ENCODE measurements at places on chromosomes 16 and 17.

- DNase-seq: no peak
These were observed 49.8 kb downstream of the IRX3 start for GRCh38 chr16:54236773-54237172.

DNA sequence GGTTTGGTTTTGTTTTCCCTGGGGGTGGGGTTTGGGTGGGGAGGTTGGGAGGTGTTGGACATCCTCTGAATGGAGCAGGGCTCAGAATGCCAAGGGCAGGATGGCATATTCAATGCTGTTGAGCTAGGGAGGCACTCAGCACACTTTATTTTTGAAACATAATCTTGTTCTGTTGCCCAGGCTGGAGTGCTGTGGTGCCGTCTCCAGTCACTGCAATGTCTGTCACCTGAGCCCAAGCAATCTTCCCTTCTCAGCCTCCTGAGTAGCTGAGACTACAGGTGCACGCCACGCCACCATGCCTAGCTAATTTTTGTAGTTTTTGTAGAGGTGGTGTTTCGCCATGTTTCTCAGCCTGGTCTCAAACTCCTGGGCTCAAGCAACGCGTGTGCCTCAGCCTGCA, 186.1 kb downstream of the RPTOR start:
- DNase-seq: no peak

DNA sequence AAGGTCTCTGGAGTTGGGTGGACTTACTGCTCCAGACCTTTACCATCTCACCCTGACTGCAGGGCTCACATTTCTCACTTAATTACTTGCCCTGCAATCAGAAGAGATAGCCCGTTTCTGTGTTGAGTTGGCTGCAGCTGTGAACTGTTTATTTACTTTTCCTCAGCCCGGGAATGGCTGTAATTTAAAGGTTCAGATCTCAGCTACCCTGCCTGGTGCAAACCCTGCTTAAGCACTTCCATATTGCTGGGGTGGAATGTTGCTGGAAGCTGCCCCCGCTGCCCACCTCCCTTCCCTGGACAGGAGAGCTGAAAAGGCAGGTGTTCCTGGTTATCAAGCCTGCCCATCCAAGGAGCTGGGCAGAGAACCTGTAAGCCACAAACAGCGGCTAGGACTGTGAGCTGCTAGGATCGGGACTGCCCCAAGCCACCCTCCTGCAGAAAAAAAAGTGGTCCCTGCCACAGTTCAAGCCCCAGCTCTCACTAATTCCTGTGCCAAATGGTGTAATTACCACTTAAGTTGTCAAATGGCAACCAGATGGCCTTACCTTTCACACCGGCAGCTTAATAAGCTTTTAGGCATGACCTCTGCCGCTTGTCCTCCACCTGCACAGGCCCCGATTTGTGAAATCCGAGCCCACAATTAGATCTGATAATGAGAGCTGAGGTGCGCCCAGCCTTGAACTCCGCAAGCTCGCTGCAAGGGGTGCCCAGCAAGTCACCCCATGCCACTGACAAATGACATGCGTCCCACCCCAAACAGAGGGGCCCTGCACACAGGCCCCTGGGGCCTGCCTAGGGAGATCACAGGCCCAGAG, 269.8 kb downstream of the C16orf95 start:
- DNase-seq: peak; percentile 39

DNA sequence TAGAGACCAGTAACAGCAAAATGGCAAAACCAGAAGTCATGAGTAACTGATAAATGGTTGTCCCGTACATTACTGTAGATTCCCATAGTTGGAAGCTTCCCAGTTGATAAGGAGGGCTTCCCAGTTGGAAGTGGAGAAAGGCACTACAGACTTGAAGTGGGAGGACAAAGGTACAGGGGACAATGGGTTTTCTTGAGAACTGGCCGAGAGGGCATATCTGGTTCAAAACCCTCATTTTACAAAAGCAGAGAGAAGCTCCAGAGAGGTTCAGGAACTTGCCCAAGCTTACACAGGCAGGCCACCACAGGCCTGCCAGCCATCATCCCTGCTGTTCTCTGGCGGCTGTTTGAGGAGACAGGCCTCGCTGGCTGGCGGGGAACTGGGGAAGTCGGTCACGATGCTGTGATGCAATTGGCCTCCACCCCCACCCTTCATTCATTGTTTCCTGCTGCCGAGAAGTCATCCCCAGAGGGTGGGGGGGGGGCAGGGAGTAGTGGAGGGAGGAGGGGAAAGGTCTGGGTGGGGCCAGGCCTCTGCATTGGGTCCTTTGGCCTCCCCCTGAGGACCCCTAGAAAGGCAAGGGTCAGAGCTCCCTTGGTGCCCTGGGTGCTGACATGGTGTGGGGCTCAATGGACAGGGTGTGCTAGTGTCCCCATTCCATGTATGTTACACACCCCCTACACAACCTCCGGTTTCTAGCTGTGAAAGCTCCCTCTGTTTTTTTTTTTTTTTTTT, 3.0 kb downstream of the UBALD2 start:
- DNase-seq: peak; percentile 67

GRCh38 chr16:58110571-58111301, 18.4 kb downstream of the CFAP20 start:
- DNase-seq: no peak

GRCh38 chr17:38430316-38430715, 2.1 kb downstream of the ARHGAP23 start:
- DNase-seq: peak; percentile 44

DNA sequence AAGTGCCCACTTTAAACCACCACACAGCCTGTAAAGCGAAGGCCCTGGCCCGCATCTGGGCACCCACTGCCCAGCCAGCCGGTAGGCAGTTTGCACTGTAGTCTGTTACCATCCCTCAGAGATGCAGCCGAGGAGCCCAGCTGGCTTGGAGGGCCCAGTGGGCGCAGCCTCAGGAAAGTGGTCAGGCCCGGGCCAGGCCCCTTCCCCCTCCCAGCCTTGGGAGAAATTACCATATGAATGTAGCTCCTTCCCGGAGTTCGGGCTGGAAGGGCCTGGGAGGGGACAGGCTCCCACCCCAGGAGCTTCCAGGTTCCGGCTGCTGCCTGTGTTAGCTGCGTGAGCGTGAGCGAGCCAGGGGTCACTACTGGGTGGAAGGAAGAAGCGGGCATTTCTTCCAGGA, 325.4 kb downstream of the SEC14L1 start:
- DNase-seq: peak; percentile 91

DNA sequence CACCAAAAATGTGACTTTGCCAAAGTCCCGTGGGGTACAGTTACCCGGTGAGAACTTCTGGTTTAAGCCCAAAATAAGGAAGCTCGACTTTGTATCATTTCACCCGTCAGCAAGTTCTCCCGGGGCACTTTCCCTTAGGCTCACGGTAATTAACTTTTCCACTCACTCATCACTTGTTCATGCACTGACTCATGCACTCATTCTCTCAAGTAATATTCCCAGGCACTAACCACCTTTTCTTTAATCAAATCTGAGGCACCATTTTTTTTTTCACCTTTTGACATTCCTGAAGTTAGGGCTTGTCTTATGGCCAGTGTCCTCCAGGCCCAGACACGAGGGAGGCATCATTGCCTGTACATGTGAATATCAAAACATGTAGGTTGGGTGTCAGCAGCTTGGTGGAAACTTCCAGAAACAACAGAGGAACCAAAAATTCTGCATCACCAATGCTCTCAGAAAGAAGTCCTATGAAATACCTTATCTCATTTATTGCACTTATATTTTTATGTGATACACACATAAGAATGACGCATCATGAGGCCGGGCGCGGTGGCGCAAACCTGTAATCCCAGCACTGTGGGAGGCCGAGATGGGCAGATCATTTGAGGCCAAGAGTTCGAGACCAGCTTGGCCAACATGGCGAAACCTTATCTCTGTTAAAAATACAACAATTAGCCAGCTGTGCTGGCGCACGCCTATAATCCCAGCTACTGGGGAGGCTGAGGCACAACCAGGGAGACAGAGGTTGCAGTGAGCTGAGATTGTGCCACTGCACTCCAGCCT, 36.1 kb upstream of the ATP2C2 start:
- DNase-seq: peak; percentile 15

- no peak for DNase-seq
These were observed 92.5 kb downstream of the N4BP1 start for GRCh38 chr16:48517493-48517892.

DNA sequence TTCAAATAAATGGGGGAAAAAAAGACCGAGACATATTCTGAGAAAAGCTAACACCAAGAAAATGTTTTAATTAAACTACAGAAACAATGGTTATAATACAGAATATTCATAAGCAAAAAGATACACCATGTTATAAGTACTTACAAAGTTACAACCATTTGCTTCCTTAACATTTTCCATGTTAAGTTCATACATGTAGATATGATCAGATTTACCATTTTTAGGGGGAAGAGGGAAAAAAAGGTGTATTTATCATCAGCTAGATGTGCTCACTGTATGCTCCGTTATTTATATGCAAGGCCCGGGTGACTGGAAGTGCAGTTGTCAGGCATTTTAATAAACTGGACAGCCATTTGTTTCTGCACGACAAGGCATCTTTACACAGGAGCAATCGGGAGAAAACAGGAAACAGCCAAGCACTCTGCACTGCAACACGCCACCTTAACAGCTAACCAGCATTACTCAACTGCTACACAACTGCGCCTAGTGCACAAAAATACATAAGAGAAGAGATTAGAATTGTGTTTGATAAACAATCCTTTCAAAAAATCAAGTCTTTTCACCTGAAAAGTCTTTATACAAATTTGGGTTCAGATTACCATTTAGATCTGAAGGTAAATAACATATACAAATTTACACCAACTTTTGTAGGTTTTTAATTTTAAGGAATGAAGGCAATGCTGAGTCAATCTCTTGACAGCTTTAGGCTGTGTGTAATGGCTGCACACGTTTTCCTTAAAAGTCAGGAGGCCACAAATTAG, 2.9 kb downstream of the SRSF2 start:
- peak; percentile 45 for DNase-seq

- peak; percentile 13 for DNase-seq
These were observed 5.1 kb downstream of the SNAI3 start for GRCh38 chr16:88681084-88681680.

DNA sequence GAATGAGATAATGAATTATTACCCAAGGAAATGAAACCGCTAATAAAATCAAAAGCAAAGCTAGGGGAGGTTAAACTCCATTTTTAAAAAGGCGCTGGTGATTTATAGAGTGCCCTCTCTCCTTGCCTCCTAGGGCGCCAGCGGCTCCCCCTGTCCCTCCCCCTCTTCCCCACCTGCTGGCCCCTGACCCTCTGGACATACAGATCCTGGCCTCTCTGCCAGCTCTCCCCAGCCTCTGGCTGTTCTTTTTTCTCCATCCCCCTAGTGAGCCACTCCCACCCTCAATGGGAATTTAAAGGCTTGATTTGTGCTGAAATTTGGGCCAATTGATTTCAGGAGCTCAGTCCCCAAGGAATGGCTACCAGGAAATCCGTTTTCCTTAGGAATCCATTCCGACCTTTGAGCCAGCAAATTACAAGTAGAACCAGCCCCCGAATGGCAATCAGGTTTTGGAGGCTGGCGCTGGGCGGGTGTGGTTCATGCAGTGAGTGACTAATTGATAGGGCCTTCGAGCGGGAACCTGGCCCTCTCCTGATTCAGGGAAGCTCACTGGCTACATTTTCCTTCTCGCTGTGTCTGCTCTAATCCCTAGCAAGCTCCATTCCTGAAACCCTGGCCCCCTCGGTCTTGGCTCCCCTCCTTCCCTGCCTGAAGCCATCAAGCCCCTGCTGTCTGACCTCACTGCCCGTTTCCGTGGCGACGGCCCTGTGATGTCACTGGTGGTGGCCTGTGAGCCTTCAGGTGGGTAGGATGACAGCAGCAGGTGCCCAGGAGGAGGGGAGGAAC, 141.9 kb upstream of the SDK2 start:
- no peak for DNase-seq

DNA sequence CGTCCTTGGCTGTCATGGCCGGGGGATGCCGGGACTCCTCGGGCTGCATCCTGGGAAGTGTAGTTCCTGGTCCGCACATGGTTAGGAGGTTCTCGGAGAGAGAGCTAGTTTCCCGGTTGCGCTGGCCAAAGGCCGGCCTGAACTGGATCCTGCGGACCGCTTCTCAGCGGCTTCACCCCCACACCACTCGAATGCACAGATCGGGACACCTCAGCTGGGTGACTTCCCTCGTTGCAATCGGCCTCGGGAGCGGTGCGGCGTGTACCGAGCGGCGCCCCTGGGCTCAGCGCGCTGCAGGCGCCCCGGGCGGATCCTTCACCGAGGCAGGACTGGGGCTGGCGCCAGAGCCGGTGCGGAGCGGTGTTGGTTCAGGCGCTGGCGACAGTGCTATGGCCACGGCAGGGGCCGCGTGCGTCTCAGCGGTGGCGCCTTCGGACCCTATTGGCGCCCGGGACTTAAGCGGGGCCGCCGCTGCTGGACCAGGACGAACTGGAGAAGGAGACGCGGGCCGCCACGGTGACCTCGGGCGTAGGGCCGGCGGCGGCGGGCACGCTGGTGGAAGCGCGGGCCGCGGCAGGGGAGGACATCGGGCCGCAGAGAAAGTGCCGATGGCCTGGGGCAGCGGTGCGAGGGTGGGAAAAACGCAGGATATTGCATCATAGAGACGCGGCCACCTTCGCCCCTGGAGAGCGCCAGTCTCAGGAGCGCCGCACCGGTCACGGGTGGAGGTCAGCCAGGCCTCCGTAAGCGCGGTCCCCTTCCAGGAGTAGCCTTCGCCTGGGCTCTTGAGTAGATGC, 11.4 kb downstream of the ZNF629 start:
- DNase-seq: peak; percentile 93

DNA sequence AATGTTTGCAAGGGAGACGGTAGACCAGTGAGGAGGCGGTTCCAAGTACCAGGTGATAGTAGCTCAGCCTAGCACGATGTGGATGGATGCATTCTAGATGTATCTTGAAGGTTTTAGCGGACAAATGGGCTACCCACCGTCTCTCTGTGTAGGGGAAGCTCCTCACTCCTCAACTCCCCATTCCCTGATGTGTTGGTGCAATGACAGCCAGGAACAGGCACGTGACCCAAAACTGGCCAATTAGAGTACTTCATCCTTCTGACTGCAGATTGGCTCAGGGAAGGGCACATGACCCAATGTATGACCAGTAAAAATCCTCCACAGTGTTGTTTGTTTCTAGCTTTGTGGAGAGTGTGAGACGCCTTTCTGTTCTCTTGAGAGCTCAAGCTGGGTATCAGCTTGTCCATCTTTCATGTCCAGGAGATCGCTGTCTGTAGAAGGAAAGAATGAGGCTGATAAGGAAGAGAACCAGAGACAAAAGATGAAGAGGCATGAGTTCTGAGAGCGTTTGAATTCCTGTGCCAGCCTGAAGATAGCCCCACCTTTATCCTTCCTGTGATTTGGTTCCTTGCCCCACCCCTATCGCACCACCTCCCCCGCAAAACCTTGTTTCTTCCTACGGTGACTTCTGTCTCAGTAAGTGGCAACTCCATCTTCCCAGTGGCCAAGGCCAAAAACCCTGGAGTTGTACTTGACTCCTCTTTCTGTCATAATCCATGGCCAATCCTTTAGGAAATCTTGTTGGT, 2.3 kb upstream of the BORCS6 start:
- peak; percentile 85 for DNase-seq
